ENCODE measurements at places on chromosomes 11 and 22. TPM values are rescaled to one million over a fixed set of nuclear protein-coding genes. Genes with fewer than 3 reads are reported as not detected.

The APOL3 gene
- 66.8 TPM for total RNA-seq

The IFITM10 gene
- 1.5 TPM for total RNA-seq

The SCGB1D2 gene
- total RNA-seq = not detected

The OR5AL1 gene
- not detected for total RNA-seq

The LRRC74B gene
- total RNA-seq = not detected

The MRGPRX1 gene
- total RNA-seq = not detected

The RAPSN gene
- 0.55 TPM for total RNA-seq

The PARVB gene
- 76.2 TPM for total RNA-seq

The SLC5A12 gene
- not detected for total RNA-seq

The PANX3 gene
- not detected for total RNA-seq

The FIBIN gene
- total RNA-seq = 2.6 TPM

GRCh38 chr11:105923807-105924206, 98.2 kb downstream of the MSANTD4 start:
- DNase-seq = no peak

DNA sequence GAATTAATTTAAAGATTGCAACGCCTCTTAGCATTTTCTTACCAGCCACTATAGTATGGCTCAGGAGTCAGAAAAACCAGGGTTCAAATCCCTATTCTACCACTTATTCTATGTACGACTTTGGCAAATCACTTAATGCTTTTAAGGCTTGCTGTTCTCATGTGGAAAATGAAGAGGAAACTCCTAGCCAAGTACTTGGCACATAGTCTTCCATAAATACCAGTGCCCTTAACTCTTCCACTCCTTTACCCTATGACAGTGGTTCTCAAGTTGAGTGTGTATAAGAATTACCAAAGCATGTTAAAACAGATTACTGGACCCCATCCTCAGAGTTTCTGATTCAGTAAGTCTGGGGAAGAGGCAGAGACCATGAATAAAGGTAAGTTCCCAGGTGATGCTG, 107.6 kb downstream of the RBFOX2 start:
- no peak for DNase-seq

DNA sequence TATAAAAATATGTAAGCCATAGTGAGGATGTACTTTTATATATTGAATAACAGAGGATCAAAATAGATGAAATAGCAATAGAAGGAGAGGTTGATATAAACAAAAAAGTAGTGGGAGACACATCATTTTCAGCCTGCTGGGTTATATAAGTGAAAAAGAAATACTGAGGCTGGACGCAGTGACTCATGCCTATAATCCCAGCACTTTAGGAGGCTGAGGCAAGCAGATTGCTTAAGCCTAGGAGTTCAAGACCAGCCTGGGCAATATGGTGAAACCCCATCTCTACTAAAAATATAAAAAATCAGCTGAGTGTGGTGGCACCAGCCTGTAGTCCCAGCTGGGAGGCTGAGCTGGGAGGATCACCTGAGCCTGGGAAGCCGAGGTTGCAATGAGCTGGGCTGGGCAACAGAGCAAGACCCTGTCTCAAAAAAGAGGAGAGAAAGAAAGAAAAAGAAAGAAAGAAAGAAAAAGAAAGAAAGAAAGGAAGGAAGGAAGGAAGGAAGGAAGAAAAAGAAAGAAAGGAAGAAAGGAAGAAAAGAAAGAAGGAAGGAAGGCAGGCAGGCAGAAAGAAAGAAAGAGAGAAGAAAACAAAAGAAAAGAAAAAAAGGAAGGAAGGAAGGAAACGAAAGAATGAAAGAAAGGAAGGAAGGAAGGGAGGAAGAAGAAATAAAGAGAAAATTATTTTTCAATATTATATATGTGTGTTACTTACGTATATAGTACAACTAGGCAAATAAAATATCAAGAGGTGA, 7.0 kb upstream of the P2RY2 start:
- DNase-seq = no peak

- no peak for DNase-seq
Measured at GRCh38 chr11:11373934-11374333, 20.9 kb upstream of the CSNK2A3 start.

GRCh38 chr22:26172389-26172990, 3.2 kb downstream of the SEZ6L start:
- DNase-seq = no peak

- DNase-seq = no peak
Measured at GRCh38 chr11:9030601-9031000, 26.8 kb upstream of the NRIP3 start.

DNA sequence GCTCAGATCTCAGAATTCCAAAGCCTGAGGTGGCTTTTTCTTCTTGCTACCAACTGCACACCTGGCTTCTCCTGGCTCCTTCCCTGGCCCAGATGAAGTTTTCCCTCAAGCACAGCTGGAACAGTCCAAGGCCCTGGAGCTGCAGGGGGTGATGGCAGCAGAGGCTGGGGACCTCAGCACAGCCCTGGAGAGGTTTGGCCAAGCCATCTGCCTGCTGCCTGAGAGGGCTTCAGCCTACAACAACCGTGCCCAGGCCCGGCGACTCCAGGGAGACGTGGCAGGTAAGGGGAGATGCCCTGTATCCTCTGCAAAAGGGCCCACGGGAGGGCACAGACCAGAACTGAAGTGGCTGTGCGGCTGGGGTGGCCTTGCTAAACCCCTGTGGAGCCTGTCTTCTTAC, 1.2 kb downstream of the TTC36 start:
- no peak for DNase-seq

DNA sequence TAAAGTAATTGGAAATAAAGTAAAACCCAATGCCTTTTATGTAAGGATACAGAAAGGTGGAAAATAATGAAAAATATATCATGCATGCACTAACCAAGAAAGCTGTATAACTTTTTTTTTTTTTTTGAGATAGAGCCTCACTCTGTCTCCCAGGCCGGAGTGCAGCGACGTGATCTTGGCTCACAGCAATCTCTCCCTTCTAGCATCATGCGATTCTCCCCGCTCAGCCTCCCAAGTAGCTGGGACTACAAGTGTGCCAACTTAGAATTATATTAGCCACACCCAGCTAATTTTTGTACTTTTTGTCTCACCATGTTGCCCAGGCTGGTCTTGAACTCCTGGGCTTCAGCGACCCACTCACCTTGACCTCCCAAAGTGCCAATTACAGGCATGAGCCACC, 4.5 kb downstream of the GGT5 start:
- no peak for DNase-seq

GRCh38 chr11:11586465-11586864, 35.3 kb downstream of the GALNT18 start:
- no peak for DNase-seq

- no peak for DNase-seq
Measured at GRCh38 chr11:105862736-105863367, 159.2 kb downstream of the MSANTD4 start.

DNA sequence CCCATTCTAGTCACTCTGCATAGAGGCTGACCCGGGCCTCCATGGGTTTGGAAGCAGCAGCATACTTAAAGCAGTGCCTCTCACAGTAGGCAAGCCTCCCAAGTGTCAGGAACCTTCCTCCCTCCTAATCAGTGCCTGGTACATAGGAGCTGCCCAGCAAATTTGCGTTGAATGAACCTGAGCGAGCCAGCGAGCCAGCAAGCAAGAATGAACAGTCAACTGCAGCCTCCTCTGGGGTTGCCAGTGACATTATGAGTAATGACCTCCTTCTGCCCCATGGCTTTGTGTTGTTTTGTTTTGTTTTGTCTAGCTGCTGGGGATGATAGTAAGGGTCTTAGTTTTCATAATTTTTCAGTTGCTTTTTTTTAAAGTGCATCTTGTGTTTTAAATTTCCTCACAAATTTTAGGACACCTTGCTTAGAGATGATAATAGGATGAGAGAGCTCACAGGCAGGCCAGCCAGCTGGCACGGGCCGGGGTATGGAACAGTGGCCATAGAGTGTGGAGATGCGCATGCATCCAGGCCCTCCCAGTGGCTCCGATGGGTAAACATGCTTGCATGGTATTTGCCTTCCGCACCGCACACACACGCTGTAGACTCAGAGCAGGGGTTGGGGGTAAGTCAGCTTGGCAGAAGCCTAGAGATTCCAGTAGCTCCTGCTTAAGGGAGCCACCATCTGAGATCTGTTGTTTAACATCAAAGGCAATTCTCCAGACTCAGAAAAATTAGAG, 36.1 kb downstream of the TTC12 start:
- no peak for DNase-seq

DNA sequence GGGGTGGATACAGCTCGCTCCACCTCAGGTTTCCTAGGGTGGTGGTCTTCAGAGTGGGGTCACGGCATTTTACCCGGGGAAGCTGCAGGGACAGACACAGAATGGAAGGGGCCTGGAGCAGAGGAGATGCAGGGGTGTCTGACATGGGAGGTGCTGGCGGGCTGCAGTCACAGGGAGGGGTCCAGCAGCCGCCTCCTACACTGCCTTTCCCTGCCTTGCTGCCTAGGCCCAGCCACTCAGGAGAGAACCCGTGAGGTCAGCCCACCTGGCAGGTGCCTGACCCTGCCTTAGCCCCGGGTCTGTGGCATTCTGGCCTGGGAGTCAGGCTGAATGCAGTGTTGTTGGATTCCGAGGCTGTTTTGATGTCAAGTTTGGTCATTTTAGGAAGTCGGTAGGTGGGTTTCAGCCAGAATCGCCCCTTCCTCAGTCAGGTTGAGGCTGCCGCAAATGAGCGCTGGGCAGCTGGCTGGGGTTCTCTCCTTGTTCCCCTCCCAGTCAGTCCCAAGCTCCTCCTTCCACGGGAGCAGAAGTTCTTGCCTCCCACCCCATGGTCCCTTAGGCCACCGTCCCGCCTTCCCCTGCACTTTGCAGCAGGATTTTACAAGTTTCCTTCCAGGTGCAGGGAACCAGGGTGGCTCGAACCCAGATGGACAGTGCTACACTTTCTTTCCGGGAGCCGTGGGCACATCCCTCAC, 294.5 kb downstream of the TBC1D22A start:
- DNase-seq = no peak

DNA sequence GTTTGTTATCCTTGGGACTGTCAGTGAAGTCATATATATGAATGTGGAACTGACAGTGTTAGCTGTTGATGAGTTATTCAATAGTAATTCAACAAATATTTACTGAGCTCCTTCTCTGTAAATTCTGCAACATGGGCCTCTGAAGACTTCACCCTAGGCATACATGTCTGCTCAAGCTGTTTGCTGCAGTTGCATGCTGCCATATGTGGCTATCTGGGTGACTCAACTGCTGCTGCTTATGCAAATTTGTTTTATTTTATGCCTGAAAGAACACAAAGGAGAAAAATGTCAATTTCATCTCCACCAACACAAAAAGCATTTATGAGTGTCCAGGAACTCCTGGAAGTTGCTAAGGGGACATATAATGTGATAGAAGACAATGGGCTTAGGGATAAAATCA, 417.6 kb downstream of the AASDHPPT start:
- DNase-seq = no peak

DNA sequence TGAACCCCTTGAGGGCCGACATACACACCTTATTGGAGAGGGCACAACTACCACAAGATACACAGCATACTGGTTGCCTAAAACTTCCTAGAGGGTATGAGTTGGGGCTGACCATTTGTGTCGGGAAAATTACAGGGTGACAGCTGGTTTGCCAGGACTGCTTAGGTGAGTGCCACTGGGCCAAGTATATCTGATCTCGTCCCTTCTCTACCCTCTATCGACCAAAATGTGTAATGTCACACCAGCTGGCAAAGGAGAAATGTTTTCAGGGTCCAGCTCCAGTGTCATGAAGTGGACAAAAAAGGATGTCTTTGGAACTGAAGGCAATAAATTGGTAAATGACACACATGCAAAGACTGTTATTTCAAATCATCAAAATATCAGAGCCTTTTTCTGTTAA, 126.1 kb downstream of the PGR start:
- DNase-seq = no peak

DNA sequence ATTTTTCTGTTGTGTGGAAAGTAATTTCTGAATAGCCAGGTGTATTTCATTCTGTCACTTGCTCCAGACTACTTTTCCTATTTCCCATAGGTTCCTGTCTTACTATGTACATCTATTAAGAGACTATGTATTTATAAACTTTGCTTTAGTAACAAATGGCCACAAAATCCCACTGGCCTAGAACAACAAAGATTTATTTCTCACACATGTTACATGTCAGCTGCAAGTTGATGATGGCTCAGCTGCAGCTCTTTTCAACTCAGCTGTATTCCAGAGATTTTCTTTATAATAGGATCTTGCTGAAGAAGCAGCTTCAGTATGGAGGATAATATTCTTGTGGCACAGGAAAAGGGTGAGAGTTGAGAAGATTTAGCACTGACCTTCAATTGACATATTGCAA, 539.6 kb upstream of the LRRC4C start:
- DNase-seq = no peak

DNA sequence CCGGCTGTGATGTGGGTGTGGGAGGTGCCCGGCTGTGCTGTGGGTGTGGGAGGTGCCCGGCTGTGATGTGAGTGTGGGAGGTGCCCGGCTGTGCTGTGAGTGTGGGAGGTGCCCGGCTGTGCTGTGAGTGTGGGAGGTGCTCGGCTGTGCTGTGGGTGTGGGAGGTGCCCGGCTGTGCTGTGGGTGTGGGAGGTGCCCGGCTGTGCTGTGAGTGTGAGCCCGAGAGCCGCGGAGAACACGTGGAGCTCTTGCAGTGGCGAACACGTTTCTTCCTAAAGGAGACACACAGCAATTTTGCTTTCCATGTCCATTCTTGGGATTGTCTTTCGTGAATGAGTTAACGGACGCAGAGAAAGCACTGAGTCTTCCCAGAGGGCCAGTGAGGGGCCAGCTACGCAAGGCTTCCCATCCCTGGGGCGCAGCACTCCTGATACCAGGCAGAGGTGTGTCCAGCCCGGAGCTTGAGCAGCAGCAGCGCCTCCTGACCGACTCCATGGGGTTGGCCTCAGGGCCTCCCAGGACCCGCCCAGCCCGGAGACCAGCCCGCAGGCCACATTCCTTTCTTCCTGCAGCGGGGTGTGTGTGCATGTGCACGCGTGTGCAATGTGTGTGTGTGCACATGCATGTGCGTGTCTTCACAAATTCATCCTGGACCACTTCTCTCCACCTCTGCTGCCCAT, 245.0 kb upstream of the B3GAT1 start:
- peak; percentile 64 for DNase-seq

GRCh38 chr11:64492561-64492960, 98.5 kb upstream of the SLC22A12 start:
- DNase-seq = no peak

DNA sequence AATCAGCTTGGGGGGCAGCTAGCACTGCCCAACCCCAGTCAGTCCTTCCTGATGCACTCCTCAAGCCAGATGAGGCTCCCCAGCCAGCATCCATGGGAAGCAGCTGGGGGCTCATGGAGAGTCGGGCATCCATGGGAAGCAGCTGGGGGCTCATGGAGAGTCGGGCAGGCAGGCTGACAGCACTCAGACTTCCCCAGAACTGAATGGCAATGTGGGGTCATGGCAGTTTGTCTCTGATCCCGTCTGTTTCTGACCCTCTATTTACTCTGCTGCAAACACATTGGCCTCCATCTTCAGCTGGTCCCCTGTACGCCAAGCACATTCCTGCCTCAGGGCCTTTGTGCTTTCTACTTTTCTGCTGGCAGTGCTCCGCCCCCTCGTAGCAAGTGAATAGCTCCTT, 314.8 kb downstream of the NTM start:
- peak; percentile 37 for DNase-seq

GRCh38 chr11:25794804-25795203, 537.1 kb upstream of the ANO3 start:
- no peak for DNase-seq

- no peak for DNase-seq
Measured at GRCh38 chr11:105429096-105429910, 180.6 kb upstream of the GRIA4 start.

GRCh38 chr11:85620256-85620655, 6.9 kb downstream of the DLG2 start:
- DNase-seq = no peak

- no peak for DNase-seq
Measured at GRCh38 chr11:76671237-76671592, 668 bp upstream of the LRRC32 start.

- DNase-seq = no peak
Measured at GRCh38 chr11:8747173-8747572, 64.6 kb downstream of the RPL27A start.

GRCh38 chr11:73155102-73155501, 13.0 kb upstream of the FCHSD2 start:
- DNase-seq = no peak

All from mesenteric fat pad (tissue), 1 donor.